ENCODE measurements at places on chromosomes 12 and 14. TPM values are rescaled to one million over a fixed set of nuclear protein-coding genes. Genes with fewer than 3 reads are reported as not detected.

The MCRS1 gene
- total RNA-seq, result 67.9 TPM

The ANKRD33 gene
- total RNA-seq, result not detected

The SDR9C7 gene
- not detected for total RNA-seq

The ACSM4 gene
- total RNA-seq, result not detected

The KITLG gene
- 0.39 TPM for total RNA-seq

The PGF gene
- 0.34 TPM for total RNA-seq

GRCh38 chr14:42198010-42198409 lies 591.3 kb downstream of the LRFN5 start:
- no peaks in the 10 kb centered on the region for H3K27me3 ChIP-seq
- no peak overlapping the region for H3K4me3 ChIP-seq
- H3K36me3 ChIP-seq, result no peaks in the 10 kb centered on the region
- no peak for DNase-seq

GRCh38 chr12:75812271-75813018 lies 219.1 kb downstream of the PHLDA1 start:
- no peak for DNase-seq
- H3K36me3 ChIP-seq, result no peaks in the 10 kb centered on the region
- peaks cover 6% of the 10 kb centered on the region for H3K4me1 ChIP-seq
- H3K4me3 ChIP-seq, result no peak overlapping the region
- no peak overlapping the region for H3K27ac ChIP-seq

GRCh38 chr14:62445570-62445969 lies 599.7 kb downstream of the KCNH5 start:
- H3K4me1 ChIP-seq, result no peaks in the 10 kb centered on the region
- no peaks in the 10 kb centered on the region for H3K27me3 ChIP-seq
- no peak overlapping the region for H3K4me3 ChIP-seq
- H3K27ac ChIP-seq, result no peak overlapping the region
- no peak for DNase-seq
- no peaks in the 10 kb centered on the region for H3K36me3 ChIP-seq

DNA sequence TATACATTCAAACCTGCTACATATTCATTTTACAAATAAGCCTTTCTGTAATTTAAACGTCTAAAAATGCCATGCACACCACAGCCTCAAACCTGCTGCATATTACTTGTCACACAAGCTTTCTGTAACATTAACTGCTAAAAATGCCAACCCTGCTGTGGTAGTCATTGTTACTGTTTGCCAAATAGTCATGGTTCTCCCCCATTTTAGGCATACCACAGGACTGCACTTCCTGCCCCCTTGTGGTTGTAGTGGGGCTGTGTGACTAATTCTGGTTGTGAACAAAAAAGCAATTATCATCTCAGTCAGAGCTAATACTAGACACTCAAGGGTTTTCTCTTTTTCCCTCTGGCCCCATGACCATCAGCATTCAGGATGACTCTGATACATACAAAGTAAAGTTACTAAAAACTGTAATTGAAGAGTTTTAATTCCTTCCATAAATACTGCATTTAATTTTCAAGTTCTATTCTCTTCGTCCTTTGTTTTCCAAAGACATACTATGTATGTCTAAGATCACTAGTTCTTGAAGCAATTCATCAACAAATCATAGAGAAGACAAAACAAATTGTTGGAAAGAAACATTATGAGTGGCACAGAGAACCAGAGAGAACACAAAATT lies 5.7 kb upstream of the SLC35F4 start:
- H3K36me3 ChIP-seq, result no peaks in the 10 kb centered on the region
- no peak overlapping the region for H3K27ac ChIP-seq
- no peak overlapping the region for H3K4me3 ChIP-seq
- no peaks in the 10 kb centered on the region for H3K4me1 ChIP-seq

DNA sequence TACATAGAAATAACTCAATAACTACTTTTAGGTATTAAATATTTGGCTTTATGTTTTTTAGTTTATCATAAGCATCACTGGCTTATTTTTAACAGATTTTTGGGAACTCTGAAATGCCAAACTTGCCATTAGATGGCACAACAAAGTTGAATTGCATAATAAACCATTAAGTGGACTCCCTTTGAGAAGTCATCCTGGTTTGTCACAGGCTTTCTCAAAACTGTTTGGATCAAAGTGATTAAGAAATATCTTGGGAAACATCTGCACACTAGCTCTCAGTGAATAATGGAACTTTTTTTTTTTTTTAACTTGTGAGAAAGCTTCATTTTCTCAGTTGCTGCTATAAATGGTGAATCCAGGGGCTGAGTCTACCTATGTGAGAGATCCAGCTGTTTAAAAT lies 4.3 kb downstream of the SLC16A7 start:
- H3K36me3 ChIP-seq, result peaks cover 55% of the 10 kb centered on the region
- no peaks in the 10 kb centered on the region for H3K27me3 ChIP-seq
- peaks cover 40% of the 10 kb centered on the region for H3K4me1 ChIP-seq
- no peak for DNase-seq
- H3K27ac ChIP-seq, result no peak overlapping the region
- no peak overlapping the region for H3K4me3 ChIP-seq

- no peak overlapping the region for H3K4me3 ChIP-seq
- no peak for DNase-seq
- H3K36me3 ChIP-seq, result no peaks in the 10 kb centered on the region
- H3K27ac ChIP-seq, result no peak overlapping the region
- H3K27me3 ChIP-seq, result peaks cover 7% of the 10 kb centered on the region
Measured at GRCh38 chr12:115871714-115872113, 405.8 kb downstream of the MED13L start.

DNA sequence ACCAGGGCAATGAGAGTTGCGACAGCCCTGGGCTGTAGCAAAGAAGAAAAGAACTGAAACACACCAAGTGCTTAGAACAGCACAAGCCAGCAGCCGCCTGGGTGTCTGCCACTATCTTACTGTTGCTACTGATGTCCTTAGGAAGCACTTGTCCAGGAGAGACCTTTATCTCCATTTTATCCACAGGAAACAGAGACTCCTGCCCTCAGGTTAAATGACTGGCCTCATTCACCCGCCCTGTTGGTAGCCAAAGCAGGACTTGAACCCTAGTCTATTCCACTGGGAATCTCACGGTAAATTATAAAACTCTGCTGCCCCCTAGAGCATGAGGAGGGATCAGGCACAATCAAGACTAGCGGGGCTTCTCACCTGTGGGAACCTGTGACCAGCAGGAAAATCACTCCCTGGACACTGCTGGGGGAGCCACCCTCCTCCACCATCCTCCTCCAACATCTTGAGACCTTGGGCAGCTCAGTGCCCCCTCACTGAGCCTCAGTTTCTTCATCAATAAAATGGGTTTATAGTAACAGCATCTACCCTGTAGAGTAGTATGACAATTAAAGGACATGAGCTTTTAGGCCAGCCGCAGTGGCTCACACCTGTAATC lies 20.5 kb upstream of the TESC start:
- no peak overlapping the region for H3K27ac ChIP-seq

DNA sequence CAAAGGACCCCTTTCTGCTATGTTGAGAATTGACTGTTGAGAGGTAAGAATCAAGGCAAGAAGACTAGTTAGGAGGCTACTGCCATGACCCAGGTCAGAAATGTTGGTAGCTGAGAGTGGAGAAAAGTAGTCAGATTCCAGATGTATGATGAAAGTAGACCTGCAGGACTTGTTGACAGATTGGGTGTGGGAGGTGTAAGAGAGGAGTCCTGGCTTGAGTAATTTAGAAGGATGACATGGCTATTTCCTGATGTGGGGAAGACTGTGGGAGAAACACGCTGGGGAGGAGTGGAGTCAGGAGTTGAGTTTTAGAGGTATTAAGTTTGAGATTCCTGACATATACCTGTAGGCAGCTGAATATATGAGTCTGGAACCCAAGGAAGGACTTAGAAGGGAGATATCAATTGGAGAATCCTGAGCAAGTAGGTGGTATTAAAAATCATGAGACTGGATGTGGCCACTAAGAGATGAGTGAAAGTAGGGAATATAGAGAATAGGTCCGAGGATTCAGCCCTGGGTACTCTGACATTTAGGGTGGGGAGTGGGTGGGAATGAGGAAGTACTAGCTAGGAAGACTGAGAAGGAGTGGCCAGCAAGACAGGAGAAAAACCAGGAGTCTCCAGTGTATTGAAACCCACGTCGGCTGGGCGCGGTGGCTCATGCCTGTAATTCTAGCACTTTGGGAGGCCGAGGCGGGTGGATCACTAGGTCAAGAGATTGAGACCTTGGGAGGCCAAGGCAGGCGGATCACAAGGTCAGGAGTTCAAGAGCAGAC lies 12.6 kb upstream of the DDX47 start:
- H3K4me3 ChIP-seq, result no peak overlapping the region
- no peaks in the 10 kb centered on the region for H3K27me3 ChIP-seq
- H3K27ac ChIP-seq, result no peak overlapping the region
- H3K36me3 ChIP-seq, result no peaks in the 10 kb centered on the region
- H3K4me1 ChIP-seq, result peaks cover 28% of the 10 kb centered on the region

DNA sequence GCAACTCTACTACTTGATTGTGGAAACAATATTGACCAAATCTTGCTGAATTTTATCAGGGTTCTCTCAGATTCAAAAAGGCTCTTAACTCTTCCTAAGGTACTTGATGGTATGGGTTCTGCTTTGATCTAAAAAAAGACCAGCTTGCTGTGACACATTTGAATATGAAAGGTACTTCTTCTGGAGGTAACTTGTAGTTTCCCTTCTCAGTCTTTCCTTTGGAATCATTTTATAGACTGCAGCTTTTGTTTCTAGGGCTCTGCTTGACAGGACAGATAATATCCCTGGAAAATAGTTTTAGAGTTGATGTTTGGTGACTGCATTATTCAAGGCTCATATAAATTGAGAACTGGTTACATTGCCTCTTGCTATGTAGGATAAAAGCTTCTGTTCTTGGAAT lies 251.9 kb downstream of the FUT8 start:
- peaks cover 23% of the 10 kb centered on the region for H3K36me3 ChIP-seq
- no peak overlapping the region for H3K27ac ChIP-seq
- no peak for DNase-seq
- no peaks in the 10 kb centered on the region for H3K27me3 ChIP-seq

- H3K36me3 ChIP-seq, result no peaks in the 10 kb centered on the region
- no peak overlapping the region for H3K4me3 ChIP-seq
- H3K4me1 ChIP-seq, result peaks cover 7% of the 10 kb centered on the region
Measured at GRCh38 chr14:33457021-33457420, 493.9 kb downstream of the EGLN3 start.

DNA sequence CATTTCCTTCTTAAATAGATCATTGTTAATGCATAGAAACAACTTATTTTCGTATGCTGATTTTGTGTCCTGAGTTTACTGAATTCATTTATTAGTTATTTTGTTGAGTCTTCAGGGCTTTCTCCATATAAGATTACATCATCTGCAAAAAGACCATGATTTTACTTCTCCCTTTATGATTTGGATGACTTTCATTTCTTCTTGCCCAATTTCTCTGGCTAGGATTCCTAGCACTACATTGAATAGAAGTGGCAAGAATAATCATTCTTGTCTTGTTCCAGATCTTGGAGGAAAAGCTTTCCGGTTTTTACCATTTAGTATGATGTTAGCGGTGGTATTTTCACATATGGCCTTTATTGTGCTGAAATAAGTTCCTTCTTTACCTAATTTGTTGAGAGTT lies 303.0 kb upstream of the RTL1 start:
- no peak for DNase-seq
- no peaks in the 10 kb centered on the region for H3K36me3 ChIP-seq
- no peak overlapping the region for H3K4me3 ChIP-seq
- H3K27me3 ChIP-seq, result no peaks in the 10 kb centered on the region
- H3K4me1 ChIP-seq, result no peaks in the 10 kb centered on the region

GRCh38 chr14:31128601-31129526 lies 78.7 kb downstream of the HECTD1 start:
- H3K4me1 ChIP-seq, result peaks cover 30% of the 10 kb centered on the region
- H3K27ac ChIP-seq, result peak overlapping the region; percentile 60
- H3K36me3 ChIP-seq, result peaks cover 64% of the 10 kb centered on the region

- H3K36me3 ChIP-seq, result no peaks in the 10 kb centered on the region
- no peak overlapping the region for H3K4me3 ChIP-seq
- H3K4me1 ChIP-seq, result no peaks in the 10 kb centered on the region
- DNase-seq, result no peak
- H3K27ac ChIP-seq, result no peak overlapping the region
- no peaks in the 10 kb centered on the region for H3K27me3 ChIP-seq
Measured at GRCh38 chr12:117646520-117646919, 285.1 kb upstream of the NOS1 start.

DNA sequence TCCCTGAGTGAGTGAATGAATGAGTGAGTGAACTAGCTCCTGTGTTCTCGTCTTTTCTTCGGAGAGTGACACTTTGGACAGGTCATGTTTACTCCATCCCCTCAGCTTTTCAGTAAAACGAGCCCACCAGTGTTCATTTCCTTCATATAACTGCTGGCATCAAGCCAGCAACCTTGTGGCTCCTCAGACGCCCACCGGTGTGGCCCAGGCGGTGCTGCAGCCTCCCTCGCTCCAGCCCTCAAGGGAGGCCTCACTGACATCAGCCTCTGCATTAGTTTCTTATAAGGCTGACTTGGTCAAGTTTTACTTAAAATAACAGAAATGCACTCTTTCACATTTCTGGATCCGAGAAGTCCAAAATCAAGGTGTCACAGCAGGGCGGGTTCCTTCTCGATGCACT lies 188.0 kb downstream of the ZFP36L1 start:
- DNase-seq, result no peak
- H3K36me3 ChIP-seq, result no peaks in the 10 kb centered on the region
- no peaks in the 10 kb centered on the region for H3K27me3 ChIP-seq
- H3K4me3 ChIP-seq, result no peak overlapping the region
- H3K27ac ChIP-seq, result no peak overlapping the region

- H3K4me1 ChIP-seq, result peaks cover 15% of the 10 kb centered on the region
- peaks cover 52% of the 10 kb centered on the region for H3K27me3 ChIP-seq
- no peak for DNase-seq
Measured at GRCh38 chr14:60326274-60326673, 77.3 kb downstream of the PPM1A start.

GRCh38 chr12:114448618-114448933 lies 42.6 kb upstream of the TBX5 start:
- no peak overlapping the region for H3K27ac ChIP-seq
- no peaks in the 10 kb centered on the region for H3K36me3 ChIP-seq
- no peak for DNase-seq
- no peak overlapping the region for H3K4me3 ChIP-seq

GRCh38 chr12:18153826-18154225 lies 63.8 kb upstream of the RERGL start:
- no peak overlapping the region for H3K27ac ChIP-seq
- DNase-seq, result no peak
- no peak overlapping the region for H3K4me3 ChIP-seq
- no peaks in the 10 kb centered on the region for H3K27me3 ChIP-seq

GRCh38 chr12:83629931-83630330 lies 943.2 kb downstream of the TMTC2 start:
- no peaks in the 10 kb centered on the region for H3K36me3 ChIP-seq
- H3K4me1 ChIP-seq, result no peaks in the 10 kb centered on the region
- no peak overlapping the region for H3K27ac ChIP-seq
- DNase-seq, result no peak
- no peak overlapping the region for H3K4me3 ChIP-seq
- H3K27me3 ChIP-seq, result no peaks in the 10 kb centered on the region

DNA sequence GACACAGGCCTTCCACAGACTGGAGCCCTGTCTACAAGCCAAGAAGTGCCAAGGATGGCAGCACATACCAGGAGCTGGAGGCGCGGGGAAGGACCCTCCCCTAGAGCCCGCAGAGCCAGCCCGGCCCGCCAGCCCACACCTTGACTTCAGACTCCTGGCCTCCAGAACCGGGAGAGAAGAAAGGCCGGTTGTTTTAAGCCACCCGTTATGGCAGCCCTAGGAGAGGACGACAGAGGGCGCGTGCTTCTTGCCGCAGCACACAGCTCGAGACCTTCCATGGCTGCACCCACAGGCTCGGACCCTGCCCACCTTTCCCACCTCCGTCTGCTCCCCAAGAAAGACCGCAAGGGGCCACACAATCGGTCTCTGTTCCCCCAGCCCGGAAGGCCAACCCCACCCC lies 53.7 kb downstream of the RNF34 start:
- H3K4me1 ChIP-seq, result peaks cover 14% of the 10 kb centered on the region
- DNase-seq, result no peak
- peaks cover 27% of the 10 kb centered on the region for H3K36me3 ChIP-seq
- H3K4me3 ChIP-seq, result no peak overlapping the region

Data from activated T-helper 2 cell treated with anti-CD3 and anti-CD28 coated beads, Interferon-gamma antibody, Interleukin-2, Interleukin-4, amounts not matched to agents 10 μg/mL and 5 μg/mL and 100 μg/mL, durations not matched to agents 14 hours and 24 hours and 36 hours (primary cell).